Fibroblast of skin of abdomen (primary cell): ENCODE measurements at places on chromosomes 12 and 14.

DNA sequence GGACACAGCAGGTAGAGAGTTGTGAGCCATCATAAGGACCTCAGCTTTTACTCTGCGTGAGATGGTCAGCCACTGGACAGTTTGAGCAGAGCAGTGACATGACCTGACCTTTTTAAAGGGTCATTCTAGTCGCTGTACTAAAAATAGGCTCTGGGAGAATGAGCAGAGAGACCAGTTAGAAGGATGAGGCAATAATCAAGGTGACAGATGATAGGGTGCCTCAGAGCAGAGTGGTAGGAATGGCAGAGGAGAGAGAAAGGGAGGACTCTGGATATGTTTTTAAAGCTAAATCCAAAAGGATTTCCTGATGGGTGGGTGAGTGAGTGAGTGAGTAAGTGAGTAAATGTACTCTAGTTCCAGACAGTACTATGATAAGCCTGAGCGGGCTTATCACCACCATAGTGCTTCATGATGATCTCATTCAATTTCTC lies 83.6 kb upstream of the ARHGAP5 start:
- DNase-seq: peak; percentile 23

DNA sequence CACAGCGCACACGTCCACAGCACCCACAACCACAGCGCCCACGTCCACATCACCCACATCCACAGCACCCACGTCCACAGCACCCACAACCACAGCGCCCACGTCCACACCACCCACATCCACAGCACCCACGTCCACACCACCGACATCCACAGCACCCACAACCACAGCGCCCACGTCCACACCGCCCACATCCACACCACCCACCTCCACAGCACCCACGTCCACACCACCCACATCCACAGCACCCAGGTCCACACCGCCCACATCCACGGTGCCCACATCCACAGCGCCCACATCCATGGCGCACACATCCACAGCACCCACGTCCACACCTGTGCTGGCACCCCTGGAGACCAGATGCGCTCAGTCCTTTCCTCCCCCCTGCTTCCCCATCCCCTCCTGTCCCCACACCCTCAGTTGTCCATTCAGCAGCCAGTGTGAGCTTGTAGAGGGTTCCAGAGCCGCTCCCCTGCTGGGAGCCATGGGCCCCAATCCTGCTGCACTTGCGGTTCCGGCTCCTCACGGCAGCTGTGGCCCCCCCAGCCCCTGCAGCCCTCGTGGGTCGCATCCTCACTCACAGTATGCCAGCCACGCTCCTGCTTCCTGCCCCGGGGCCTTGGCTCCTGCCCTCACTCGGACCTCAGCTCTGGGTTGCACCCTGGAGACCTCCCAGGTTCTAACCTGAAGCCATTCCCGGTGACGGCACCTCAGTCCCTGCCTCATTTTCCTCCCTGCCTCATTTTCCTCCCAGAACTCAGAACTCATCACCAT lies 37.8 kb downstream of the GALNT9 start:
- DNase-seq: no peak

DNA sequence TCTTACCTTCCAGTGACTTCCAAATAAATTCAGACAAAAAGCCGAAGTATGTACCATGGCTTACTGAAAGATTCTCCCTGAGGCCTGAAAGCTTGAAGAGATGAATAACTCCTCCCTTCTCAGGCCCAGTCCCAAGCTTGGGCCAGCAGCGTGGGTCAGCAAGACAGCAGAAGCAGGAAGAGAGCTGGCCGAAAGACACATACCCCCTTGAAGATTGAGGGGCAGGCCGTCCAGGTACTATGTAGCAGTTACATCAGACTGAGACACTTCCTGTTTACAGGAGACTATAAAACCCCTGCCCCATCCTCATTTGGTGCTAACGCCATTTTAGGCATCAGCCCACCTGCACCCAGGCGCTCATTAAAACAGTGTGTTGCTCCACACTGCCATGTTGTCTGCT lies 15.0 kb downstream of the NDUFA12 start:
- no peak for DNase-seq

GRCh38 chr12:26646571-26646970 lies 186.4 kb downstream of the ITPR2 start:
- DNase-seq: peak; percentile 48

DNA sequence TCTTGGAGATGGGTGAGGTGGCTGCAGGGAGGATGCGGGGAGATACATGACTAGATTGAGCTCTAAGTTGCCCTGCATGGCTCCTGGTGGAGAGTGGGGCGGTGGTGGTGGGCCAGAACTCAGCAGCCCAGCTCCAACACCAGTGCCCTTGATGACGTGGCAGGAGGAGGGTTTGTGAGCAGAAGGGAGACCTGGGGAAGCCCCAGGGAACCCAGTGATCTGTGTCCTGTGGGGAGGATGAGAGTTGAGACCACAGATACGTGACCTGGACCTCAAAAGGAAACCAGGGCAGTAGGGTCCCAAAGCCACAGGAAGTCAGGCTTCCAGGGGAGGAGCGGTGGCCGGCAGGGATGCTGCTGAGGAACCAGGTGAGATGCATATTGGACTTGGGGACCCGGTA lies 989.1 kb upstream of the TMEM132C start:
- no peak for DNase-seq

GRCh38 chr14:69013943-69014782 lies 35.1 kb upstream of the ACTN1 start:
- DNase-seq: peak; percentile 64

- DNase-seq: no peak
Measured at GRCh38 chr14:26859483-26859882, 261.6 kb upstream of the NOVA1 start.

DNA sequence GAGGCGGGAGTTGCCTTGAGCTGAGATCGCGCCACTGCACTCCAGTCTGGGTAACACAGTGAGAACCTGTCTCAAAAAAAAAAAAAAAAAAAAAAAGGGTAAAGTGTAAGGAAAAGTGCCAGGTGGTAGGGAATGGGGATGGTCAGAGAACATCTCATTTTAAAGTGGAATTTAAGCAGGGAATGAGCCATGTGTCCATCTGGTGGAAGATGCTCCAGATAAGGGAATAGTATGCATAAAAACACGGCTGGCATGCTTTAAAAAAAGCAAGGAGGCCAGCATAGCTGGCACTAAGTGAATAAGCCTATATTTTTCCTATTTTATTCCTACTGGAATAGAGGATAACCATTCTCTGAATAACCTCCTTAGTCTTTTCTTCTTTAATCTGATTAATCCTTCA lies 33.7 kb downstream of the FAM186A start:
- DNase-seq: no peak

DNA sequence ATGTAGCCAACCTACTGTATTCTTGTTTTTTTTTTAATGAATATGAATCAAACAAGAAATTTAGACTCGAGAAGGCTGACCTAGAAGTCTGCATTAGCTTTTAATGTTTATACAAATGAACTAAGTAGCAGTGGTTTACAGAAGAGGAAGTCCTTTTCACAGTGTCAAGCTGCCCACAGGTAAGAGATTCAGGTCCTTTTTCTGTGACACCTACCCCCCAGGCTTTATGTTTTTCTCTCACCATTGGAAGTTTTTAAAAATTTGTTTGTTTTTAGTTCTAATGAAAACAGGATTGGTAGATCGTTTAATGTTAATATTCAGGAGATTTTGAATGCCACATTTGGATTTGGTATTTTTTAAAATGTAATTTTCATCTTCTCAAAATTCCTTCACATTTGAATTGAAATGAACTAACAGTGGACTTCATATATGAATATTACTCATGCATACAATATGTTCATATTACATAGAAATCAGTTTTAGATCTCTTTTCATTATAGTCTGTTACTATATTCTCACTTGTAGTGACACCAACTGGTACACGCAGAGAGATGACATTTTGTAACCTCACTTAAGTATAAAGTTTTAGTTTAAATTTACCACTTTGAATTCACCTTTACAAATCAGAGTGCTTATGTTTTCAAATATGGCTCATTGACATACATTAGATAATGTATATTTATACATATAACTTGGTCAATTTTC lies 29.7 kb downstream of the ATF7IP start:
- no peak for DNase-seq

DNA sequence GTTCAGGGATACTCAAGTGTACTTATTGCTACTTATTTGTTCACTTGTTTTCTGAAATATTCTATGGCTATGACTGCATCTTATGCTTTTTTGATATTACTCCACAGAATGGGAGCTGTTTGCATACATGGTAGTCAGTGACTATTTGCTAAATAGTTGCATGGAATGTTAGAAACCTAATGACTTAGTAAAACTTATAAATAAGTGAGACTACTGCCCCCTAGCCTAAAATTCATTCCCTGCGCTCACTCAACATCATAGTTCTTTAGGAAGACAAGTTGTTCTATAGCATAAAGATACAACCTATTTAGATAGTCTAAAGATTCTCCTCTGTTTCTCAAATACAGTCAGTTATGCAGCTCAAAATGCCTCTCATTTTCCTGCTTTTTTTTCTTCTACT lies 305.5 kb downstream of the CEP128 start:
- no peak for DNase-seq

DNA sequence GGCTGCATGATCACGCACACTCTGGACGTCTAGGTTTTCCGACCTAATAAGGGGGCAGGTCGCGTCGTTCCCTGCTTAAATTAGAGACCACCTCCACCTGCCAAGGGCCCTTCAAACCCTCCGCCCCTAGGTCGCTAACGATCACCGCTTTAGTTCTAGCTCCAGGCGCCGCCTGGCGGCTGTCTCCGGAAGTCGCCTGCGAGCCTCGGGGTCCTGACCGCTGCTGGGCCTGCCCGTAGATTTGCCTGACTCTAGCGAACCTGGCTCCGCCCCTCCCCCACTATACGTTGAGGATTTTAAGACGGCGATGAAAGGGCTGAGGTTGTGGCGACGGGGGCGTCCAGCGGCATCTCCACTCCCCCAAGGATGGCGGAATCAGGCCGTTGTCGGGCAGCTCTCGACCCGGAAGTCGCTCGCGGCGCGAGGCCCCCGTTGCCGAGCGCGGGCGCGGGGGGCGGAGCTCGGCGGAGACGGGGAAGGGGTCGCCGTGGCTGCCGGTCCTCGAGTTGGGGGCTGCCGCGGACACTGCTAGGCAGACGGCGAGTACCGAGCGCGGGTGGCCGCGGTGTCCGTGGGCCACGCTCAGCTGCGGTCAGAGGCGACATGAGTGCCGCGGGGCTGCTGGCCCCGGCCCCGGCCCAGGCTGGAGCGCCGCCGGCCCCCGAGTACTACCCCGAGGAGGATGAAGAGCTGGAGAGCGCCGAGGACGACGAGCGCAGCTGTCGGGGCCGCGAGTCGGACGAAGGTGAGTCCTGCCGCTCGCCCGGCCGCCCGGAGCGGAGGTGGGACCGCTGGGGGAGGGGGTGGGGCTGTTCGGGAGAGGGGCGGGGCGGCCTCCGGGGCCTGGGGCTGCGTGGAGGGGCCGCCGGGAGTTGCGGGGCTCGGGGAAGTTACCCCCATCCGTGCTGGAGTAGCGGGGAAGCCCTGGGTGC lies at the start of gene SUDS3:
Gene SUDS3, plus strand, starts transcription at position 467 of the 932 bp plus-strand sequence. Its CDS starts 137 bp downstream, at position 604.
- DNase-seq: peak; percentile 72

DNA sequence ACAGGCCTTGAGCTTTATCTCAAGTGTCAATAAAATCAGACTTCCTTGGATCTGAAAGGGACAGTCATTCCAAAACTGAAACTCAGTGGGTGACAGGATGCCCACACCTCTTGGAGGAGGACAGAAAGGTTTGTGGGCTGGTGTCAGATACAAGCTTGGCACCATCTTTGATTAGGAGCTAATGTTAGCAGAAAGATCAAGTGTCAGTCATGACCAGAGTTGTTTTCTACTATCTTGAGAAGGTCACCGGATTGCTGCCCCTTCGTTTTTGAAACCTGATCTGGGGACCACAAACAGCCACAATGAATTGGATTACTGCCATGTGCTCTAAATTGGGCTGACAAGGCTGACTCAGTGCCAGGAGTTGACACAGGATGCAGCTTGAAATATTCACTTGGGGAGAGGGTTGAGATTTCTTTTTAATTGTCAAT lies 88.3 kb downstream of the OTOGL start:
- peak; percentile 59 for DNase-seq

DNA sequence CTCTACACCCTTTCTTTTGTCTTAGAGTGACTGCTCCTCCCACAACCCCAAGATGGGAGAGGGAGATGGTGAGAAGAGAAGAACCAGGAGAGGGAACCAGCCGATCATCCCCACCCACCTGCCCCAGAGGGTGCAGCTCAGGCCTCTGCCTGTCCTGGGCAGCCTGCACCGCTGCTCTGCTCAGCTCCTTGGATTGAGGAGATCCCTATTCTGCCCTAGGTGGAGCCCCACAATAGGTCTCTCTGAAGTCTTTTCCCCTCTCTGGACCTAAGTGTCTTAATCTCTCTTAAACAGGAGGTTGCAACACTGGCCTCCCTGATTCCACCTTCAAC lies 2.2 kb downstream of the ANKRD33 start:
- DNase-seq: no peak

GRCh38 chr12:96472384-96472783 lies 17.0 kb upstream of the CFAP54 start:
- DNase-seq: peak; percentile 14
